Mammary epithelial cell (primary cell): ENCODE measurements at places on chromosomes 7 and 10. TPM values are rescaled to one million over a fixed set of nuclear protein-coding genes. Genes with fewer than 3 reads are reported as not detected.

MYH16 gene
- 3.7 TPM for polyA plus RNA-seq

COL1A2 gene
- 0.60 TPM for polyA plus RNA-seq

CDC14C gene
- polyA plus RNA-seq = not detected

SLC16A9 gene
- polyA plus RNA-seq = 0.02 TPM

ADARB2 gene
- not detected for polyA plus RNA-seq

MRC1 gene
- 0.01 TPM for polyA plus RNA-seq

CDHR3 gene
- 0.82 TPM for polyA plus RNA-seq

ZNF679 gene
- polyA plus RNA-seq = not detected

CALHM1 gene
- not detected for polyA plus RNA-seq

SRRM3 gene
- 0.36 TPM for polyA plus RNA-seq

SPDYE2B gene
- polyA plus RNA-seq = not detected

NME8 gene
- not detected for polyA plus RNA-seq

GIMAP4 gene
- not detected for polyA plus RNA-seq

GRM8 gene
- polyA plus RNA-seq = not detected

ACTL6B gene
- polyA plus RNA-seq = not detected

PPP1R9A gene
- not detected for polyA plus RNA-seq

DGKI gene
- polyA plus RNA-seq = 0.03 TPM

VPS41 gene
- polyA plus RNA-seq = 10.4 TPM

TCTN3 gene
- polyA plus RNA-seq = 38.4 TPM

NPFFR1 gene
- polyA plus RNA-seq = 0.01 TPM

FAM25C gene
- 1.1 TPM for polyA plus RNA-seq

TEX47 gene
- not detected for polyA plus RNA-seq

NEUROG3 gene
- polyA plus RNA-seq = not detected

C10orf67 gene
- polyA plus RNA-seq = 0.26 TPM

SYT15 gene
- polyA plus RNA-seq = 0.07 TPM

PRKG1 gene
- polyA plus RNA-seq = 0.03 TPM

SPDYE16 gene
- polyA plus RNA-seq = not detected

BTBD16 gene
- polyA plus RNA-seq = 0.14 TPM

WIPF3 gene
- 0.25 TPM for polyA plus RNA-seq

OIT3 gene
- polyA plus RNA-seq = not detected

CYP3A7 gene
- polyA plus RNA-seq = 0.02 TPM

RAMP3 gene
- polyA plus RNA-seq = not detected

ABCA13 gene
- 1.0 TPM for polyA plus RNA-seq

CCDC172 gene
- polyA plus RNA-seq = not detected

SMKR1 gene
- 0.86 TPM for polyA plus RNA-seq

SPDYE8 gene
- not detected for polyA plus RNA-seq

FAM25G gene
- polyA plus RNA-seq = 1.4 TPM

SPDYE5 gene
- polyA plus RNA-seq = not detected

MALRD1 gene
- not detected for polyA plus RNA-seq

FBXL13 gene
- polyA plus RNA-seq = 0.18 TPM

STEAP1 gene
- polyA plus RNA-seq = 22.8 TPM

ZNF777 gene
- polyA plus RNA-seq = 8.4 TPM

VSTM4 gene
- polyA plus RNA-seq = not detected

C10orf105 gene
- polyA plus RNA-seq = not detected

IL15RA gene
- polyA plus RNA-seq = 2.6 TPM

ASAH2B gene
- 4.5 TPM for polyA plus RNA-seq

OPN1SW gene
- polyA plus RNA-seq = not detected

MAT1A gene
- 0.16 TPM for polyA plus RNA-seq

CALD1 gene
- polyA plus RNA-seq = 151 TPM

ARMH3 gene
- 15.0 TPM for polyA plus RNA-seq

FAM241B gene
- 10.1 TPM for polyA plus RNA-seq

PCBD1 gene
- polyA plus RNA-seq = 35.9 TPM

GNB2 gene
- 208 TPM for polyA plus RNA-seq

NUDT1 gene
- polyA plus RNA-seq = 39.0 TPM
